ENCODE measurements at places on chromosomes 16 and 17.

DNA sequence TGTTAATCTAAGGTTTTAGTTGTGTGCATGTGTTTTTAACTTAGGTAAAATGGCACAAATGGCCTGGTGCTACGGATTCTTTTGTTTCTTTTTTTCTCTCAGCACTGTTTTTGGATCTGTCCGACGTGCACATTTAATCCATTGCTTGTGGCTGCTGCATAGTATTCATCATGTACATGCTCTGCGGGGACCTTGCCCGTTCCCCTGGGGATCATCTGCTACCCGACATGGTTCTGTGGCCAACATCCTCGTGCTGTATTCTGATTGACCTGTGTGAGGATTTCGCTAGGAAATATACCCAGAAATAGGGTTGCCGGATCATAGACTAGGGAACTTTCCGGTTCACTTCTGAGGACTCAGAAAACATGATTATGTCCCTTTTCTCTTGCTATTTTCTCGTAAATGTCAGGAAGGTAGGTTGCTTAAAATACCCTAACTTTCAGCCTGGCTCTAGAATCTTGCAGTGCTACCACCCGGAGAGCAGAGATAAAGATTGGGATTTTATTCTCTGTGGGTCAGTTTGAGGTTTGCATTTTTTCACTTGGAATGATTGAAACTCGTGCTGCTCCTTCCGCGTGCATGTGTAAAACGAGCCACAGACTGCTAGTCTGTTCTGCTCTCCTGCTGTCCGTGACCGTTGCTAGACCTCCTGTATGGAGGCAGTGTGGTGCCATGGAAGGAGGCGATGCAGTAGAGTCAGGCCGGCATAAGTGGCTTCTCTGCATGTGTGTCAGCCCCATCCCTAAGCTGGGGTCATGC is 42.9 kb downstream of the LDHD start:
- no peak for DNase-seq

DNA sequence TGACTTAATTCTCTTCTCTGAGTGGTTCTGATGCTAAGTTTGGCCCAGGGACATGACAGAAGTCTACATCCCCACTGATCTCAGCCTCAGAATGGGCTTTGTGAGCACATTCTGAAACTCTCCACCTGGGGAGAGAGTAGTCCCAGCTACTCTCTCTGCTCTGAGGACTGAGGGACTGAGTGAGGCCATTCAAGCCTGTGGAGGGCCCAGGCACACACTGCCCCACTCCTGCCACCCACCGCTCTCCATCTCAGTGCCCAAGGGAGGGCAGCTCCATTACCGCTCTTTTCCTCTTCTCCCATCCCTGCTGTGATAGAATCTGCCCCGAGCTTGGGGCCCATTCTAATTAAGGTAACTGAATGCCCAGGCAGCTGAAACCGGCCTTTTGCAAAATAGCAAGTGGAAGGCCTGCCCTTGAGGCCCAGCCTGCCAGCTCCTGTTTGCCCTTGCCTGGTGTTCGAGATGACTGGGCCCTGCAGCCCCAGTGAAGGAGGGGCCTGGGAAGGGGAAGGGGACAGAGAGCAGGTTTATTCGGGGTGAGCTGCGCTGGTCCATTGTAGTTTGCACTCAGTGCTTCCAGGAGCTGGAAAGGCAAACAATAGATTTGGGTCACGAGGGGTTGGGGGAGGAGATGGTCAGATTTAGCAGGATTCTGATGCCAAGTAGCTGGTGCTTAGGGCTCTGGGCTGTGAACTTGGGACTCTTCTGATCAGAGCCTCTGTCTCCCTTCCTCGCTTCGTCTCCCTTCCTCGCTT is 76.2 kb downstream of the RAB11FIP4 start:
- DNase-seq, result no peak

DNA sequence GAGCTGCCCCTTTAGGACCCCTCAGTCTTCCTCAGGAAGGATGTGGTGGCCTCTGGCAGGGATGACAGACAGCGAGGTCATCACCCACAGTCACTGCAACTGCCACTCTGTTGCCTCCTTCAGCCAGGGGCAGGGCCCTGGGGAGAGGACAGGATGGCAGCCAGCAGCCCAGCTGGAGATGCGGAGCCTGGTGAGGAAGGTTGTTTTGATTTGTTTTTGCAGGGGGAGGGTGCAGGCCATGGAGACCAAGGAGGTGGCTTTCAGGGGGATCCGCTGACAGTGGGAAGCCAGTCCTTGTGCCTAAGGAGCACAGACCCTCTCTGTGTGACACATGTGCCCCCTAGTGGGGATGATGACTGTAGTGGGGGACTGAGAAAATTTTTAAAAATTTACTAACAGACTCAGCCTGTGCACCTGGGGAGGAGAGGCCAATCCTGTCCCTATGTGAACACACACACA is 7.4 kb downstream of the PRCD start:
- peak; percentile 28 for DNase-seq

DNA sequence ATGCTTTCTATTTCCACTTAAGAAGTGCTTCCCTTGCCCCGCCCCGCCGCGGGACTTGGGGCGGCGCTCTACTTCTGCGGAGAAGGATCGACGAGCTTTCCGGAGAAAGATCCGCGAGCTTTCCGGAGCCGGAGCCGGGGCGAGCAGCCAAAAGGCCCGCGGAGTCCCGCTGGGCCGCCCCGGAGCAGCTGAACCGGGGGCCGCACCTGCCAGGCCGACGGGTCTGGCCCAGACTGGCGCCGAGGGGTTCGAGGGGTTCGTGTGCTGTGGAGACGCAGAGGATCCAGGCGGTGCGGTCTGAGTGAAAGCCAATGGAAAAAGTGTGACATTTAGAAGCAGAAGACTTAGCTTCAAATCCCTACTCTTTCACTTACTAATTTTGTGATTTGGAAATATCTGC is 50.8 kb downstream of the TBC1D26 start:
- no peak for DNase-seq

DNA sequence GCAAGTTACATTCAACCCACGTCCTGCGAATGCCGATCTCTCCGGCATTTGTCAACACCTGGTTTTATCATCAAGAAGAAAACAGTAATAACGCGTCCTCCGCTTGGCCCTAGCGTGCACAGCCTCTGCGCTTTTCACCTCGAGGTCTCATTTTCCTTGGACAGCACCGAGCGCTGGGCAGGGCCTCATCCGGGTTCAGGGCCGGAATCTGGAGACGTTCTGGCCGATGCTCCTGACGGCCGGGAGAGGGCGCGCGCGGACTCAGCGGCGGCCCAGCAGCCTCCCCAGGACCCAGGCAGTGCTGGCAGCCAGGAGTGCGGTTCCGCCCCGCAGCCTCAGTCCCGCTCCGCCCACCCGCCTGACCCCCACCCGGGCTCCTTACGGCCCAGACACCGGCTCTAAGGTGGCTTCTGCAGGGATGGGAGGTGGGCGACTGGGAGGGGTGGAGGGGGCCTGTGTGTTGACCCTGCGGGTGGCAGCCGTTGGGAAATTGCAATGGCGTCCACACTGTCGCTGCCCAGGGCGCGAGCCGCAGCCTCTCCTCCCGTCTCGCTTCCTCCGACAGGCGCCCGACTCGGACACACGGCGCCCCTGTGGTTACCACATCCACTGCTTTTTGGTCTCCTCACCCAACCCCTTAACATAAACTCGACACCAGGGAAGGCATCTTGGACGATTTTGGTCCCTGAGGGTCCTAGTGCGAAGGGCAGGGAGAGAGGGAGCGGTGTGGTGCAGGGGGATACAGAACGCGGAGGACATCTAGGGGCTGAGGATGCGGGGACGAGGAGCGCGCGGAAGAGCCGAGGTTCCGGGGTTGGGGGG is 7.4 kb upstream of the FLYWCH1 start:
- DNase-seq, result peak; percentile 80

DNA sequence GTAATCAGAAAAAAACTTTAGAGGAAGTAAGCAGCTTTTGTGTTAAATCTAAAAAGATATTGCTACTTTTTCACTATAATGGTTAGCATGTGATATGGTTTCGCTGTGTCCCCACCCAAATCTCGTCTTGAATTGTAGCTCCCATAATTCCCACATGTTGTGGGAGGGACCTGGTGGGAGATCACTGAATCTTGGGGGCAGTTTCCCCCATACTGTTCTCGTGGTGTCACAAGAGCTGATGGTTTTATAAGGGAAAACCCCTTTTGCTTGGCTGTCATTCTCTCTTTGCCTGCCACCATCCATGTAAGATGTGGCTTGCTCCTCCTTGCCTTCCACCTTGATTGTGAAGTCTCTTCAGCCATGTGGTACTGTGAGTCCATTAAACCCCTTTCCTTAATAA is 117.1 kb downstream of the KCNJ2 start:
- DNase-seq, result no peak
